ENCODE measurements at places on chromosomes 7 and 10.

- no peak for DNase-seq
Observed at GRCh38 chr10:36574207-36574606, 551.2 kb upstream of the ANKRD30A start.

GRCh38 chr7:50431722-50432305, 18.3 kb downstream of the FIGNL1 start:
- no peak for DNase-seq

DNA sequence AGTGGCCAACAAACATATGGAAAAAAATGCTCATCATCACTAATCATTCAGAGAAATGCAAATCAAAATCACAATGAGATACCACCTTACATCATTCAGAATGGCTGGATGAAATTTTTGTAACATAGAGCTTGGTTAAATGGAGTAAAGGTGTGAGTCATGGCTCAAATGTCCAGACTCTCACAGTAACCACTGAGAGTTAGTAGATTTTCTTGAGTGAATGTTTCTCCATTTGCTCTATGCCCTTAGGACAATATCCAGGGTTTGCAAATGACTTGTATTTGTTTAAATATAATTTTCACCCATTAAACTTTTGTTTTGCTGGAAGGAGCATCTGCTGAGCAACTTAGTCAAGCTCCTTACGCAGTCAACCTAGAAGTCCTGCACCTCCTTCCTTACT, 967.2 kb downstream of the XPNPEP1 start:
- DNase-seq, result no peak

DNA sequence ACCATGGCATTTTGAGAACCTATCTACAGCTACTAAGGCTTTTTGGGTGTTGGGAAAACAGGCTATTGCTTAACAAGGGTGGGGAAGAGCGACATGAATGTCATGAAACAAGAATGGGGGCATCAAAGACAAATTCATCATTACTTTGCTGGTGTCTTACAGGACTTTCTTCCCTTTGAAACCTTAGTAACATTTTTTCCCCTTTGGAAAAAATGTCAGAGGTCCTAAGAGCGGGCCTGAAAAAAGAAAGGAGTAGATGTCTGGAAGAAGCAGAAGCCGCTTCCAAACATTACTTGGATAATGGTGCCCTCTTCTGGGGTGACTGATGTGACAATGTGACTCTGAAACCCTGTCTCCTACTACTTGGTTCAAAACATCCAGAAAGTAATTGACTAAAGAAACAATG, 3.8 kb upstream of the DDX50 start:
- DNase-seq, result no peak

- no peak for DNase-seq
Observed at GRCh38 chr10:22317771-22318565, 1.8 kb downstream of the COMMD3 start.

DNA sequence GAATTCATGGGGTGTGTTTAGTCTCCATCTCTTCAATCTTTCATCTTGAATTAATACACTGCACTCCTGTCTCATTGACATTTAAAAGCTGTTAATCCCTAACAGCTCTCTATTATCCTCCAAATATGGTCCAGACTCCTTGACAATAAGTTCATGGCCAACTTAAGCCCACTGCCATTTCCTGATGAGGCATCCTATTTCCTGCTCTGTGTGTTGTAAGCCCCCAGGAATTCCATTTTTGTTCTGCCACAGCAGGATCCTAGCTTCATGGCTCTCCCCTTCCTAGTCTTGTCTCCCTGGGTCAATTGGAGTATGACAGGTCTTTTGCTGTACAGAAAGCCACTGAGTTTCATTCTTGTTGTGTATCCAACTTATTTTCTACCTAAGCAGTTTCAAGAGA, 218.8 kb downstream of the OTUD1 start:
- DNase-seq, result no peak

DNA sequence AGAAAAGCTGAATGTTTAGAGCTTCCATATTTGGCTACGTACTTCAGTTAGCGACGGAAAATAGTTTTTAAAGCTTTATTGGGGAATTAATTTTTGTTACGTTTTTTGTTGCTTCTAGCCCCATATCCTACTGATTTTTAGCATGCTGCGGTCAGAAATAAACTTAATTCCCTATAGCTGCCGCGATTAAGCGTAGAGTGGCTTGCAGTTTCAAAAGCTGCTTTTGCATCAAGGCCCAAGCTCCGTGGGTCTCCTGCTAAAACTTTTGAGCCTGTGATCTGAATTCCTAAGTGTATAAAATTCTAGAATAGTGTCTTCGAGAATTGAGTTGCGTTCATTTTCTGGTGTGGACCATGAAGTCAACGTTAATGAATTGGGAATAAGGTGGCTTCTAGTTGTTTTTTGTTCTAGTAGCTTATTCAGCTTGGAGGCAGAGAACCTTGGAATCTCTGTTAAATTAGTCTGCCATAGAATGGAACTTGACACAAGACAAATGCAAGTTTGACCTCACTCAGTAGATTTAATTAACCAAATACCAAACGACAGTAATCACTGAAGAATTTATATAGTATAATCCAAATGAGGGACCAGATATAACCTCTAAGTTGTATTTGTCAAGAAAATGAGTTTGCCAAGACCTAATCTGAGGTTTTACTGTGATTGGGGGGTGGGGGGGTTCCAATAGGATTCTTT, 977 bp downstream of the CALU start:
- no peak for DNase-seq

DNA sequence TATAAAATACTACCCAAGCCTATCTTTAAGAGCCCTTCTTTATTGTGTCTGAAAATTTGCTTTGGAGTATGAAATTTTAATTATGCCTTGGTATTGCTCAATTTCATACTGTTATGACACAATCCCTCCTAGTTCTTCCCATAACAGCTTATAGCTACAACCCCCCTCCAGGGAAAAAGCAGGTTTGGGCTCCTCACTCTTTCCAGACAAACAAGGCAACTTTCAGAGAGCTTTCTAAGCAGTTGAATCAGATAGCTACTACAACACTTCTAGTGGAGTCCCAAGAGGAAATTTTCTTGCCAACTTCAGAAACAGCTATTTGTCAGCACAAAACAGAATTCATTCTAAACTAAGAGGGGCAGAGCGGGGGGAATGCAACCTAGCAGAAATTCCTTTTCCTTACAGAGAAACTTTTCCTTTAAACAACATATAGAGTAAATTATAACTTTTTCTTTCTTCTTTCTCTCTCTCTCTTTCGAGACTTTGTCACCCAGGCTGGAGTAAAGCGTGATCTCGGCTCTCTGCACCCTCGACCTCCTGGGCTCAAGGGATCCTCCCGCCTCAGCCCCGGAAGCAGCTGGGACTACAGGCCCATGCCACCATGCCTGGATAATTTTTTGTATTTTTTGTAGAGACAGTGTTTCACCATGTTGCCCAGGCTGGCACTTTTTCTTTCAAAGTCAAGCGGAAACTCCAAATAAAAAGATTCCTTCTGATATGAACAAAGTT, 26.0 kb upstream of the JMJD1C start:
- DNase-seq, result no peak

DNA sequence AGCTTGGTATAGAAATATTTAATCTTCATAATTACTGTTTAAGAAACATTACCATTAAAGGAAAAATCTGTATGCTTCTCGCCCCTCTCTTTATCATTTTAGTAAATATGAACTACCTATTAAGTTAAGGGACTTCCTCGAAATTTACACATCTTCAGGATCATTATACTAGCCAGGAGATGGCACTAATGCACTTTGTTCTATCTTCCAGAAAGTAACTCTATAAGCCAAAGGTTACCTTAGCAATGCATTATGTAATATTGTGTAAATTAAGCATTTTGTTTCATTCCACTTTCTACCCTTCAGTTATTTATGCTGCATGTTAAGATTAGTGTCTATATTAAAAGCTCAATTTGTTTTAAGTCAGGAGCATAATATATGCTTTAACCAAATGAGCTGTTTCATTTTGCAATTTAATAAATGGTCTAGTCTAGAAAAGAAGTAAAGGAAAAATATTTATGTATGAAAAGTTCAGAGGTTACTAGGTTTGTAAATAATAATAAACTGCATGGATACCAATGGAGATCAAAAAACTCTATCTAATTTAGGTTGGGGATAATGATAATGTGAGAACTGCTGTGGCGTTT, 128.5 kb downstream of the ANKRD7 start:
- DNase-seq, result no peak

DNA sequence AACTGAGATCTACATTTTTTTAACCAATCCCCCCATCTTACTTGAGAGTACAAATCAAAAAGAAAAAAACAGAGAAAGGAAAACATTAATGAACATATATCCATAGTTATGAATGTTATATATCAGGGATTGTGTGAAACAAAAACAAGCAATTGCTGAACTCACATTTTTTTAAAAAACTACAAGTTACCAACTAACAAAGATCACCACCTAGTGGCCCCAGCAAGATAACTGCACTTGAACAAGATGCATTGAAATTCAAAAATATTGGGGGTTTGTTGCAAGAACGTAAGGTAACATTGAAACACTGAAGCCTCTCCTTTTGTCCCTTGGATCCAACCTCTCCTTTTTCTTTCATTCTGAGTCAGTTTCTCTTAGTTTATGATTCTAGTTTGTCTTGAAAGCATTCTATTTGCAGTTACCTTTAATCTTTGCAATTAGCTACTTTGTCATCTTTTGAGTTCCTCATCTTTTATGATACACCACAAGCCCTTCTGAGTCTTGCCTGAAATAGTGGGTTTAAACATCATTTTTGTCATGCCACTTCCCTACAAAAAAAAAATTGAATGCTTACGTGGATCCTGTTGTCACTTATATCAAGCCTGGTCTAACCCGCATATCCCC, 87.3 kb upstream of the TES start:
- DNase-seq, result no peak

DNA sequence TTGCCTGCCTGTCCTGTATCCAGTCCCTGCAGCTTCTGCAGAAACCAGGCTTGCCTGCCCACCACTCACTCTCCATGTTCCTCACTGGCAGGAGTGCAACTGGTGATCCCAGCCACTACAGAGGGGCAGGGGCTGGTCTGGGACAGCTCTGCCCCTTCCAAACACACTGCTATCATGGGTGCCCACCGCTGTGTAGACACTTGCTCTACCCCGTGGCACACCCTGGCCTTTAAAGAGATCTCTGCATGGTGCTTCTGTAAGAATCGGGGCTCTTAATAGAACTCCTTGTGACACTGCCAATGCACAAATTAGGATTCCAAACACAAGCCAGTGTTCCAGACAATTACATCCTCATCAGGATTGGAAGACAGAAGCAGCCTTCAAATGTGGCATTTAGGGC, 41.7 kb downstream of the C10orf90 start:
- no peak for DNase-seq

GRCh38 chr7:33892945-33893344, 12.4 kb upstream of the BMPER start:
- no peak for DNase-seq

DNA sequence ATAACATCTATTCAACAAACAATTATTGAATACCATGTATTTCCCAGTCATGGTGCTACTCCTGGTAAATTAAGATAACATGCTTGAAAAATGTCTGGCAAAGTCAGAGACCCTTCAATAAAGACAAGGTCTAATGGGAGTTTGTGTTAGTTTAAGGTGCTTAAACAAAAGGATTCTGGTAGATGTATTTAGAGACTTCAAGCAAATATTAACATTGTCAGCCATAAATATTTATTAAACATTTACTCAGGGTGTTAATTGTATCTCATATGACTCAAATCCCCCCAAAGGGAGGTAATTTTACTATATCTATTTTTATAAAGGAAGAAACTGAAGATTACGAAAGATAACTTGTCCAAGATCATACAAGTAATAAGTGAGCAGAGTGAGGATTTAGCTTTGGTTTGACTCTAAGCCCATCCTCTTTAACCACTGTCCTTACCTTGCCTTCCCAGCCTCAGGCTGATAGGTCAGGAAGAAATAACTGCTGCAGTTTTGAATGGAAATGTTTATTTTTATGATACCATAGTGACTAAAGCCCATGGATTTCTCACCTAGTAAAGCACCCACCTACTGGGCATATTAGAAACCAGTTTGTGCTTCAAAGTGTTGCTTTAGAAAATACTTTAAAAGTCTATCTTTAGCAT, 215.4 kb downstream of the COBL start:
- no peak for DNase-seq

- DNase-seq, result no peak
Observed at GRCh38 chr7:131015657-131015958, 281.6 kb upstream of the KLF14 start.

- DNase-seq, result no peak
Observed at GRCh38 chr10:102537948-102538347, 34.2 kb downstream of the SUFU start.

DNA sequence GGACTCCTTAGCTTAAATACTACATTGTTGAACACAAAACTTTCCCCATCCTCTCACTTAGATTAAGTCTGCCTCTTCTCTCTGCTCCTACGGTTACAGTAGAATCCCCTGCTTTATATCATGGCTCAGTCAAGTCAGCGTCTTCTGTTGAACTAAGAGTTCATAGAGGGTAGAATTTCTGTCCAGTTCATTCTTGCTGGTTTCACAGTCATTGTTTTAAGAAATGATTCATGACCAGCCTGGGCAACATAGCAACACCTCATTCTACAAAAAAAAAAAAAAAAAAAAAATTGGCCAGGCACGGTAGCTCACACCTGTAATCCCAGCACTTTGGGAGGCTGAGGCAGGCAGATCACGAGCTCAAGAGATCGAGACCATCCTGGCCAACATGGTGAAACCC, 3.7 kb upstream of the ZFYVE27 start:
- no peak for DNase-seq

DNA sequence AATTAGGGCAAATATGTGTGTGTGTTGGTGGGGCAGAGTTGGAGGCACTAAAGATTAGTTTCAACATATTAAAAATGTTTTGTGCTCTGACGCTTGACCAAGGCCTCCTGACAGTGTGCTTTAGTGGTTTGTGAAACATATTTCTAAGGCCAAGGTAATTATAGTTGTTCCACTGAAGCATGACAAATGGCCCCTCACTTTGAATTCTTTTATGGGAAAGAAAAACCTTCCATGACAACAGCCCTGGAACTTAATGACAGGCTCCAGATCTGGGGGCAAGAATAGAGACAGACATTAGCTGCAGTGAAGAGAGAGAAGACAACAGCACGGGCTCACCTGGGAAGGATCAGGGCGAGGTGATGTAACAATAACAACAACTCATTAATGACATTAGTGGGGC, 155.8 kb downstream of the CHN2 start:
- DNase-seq, result no peak

- DNase-seq, result no peak
Observed at GRCh38 chr7:99525713-99526440, 21.4 kb downstream of the ZKSCAN5 start.

DNA sequence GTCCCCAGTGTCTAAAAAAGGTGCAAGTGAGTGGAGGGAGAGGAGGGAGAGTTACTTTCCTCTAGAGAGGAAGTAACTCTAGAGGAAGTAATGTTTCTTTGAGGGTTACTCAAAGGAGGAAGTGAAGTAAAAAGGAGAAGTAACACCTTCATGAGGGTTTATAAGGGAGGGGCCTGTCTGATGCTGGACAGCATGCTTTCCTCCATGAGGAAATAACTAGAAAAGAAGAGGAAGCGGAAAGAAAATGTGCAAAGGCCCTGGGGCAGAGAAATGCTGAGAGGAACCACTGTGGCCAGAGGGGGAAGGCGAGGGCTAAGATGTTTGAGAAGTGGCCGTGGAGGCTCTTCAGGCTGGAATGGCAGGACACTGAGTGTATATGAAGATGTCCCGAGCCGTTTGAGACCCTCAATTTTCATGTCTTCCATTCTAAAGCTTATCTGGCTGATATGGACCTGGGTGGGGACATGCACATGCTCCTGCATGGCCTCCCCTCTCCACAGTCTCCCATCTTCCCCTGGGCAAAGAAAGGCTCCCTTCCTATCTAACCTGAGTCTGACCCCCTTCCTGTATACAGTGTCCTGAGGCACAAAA, 3.4 kb upstream of the SLC18A2 start:
- DNase-seq, result no peak

GRCh38 chr7:7980134-7980533, 11.5 kb downstream of the GLCCI1 start:
- no peak for DNase-seq
